Activated T-helper 1 cell treated with anti-CD3 and anti-CD28 coated beads, Interleukin-2, amount 50 U/mL, for 16 hours (primary cell): ENCODE measurements at places on chromosomes 2 and 18.

DNA sequence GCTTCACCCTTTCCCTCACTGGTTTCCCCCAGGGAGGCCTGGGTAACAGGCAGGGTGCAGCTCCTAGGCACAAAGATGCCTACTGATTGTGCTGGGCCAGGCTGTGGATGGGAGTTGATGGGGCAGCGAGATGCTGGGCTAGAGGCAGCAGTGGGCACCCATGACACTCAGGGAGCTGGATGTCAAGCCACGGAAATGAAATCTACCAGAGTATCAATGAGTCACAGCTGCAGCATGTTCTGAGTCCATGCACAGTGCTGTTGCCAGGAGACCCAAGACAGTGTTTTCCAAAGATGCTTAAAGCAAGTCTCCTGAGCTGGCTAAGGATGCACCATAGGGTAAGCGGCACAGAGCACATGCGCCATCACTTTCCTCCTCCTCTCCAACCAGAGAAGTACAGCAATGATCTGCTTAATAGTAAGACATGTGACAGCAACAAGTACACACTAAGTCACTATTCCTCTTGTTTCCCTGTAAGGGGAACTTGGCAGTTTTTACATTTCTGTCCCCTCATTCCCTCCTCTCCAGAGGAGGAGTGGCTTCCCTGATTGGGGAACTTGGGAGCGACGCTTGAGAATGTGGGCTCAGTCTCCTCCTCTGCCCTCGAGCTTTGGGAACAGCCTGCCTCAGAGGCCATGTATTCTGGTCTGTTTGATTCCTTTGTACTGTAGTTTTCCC lies 57.2 kb downstream of the CDC42EP3 start:
- DNase-seq, result no peak

DNA sequence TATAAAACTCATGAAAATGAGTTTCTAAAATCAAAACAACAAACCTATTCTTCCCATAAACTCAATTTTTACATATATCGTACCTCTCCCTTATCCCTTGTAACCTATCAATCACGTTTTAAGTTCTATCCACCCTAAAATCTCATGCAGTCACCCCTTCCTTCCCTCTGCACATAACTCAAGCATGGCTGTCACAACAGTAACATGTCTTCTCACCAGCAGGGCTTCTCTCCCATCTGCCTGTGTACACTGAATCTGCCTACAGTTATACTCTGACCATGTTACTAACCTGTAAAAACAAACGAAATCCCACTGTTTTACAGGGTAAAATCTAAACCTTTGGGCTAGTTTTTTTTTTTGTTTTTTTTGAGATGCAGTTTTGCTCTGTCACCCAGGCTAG lies 68.2 kb downstream of the MAP4K3 start:
- DNase-seq, result no peak

GRCh38 chr2:61177727-61178549 lies 15.9 kb downstream of the C2orf74 start:
- no peak for DNase-seq

- no peak for DNase-seq
Observed at GRCh38 chr18:25097569-25098056, 254.4 kb downstream of the ZNF521 start.

- no peak for DNase-seq
Observed at GRCh38 chr18:8224576-8224975, 384.7 kb upstream of the RAB12 start.
